ENCODE measurements at places on chromosomes 2 and 18. TPM values are rescaled to one million over a fixed set of nuclear protein-coding genes. Genes with fewer than 3 reads are reported as not detected.

DNA sequence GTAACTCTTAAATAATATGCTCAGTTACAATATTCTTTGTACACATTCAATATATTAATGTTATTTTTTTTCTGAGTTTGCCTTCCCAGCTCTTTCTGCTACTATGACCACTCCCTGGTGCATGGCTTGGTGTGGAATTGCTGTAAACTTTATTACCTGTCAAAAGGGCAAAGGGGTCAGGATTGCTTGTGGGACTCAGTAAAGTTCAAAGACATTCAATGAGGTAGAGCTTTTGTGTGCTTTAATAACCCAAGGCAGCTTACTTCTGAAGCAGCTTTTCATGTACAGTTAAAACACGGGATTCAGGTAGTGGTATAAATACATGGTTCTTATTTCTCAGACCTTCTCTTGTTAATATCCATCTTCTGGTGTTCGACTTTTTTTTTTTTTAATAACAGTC, 132.8 kb downstream of the MEIS1 start:
- no peak for DNase-seq

- DNase-seq, result no peak
Measured at GRCh38 chr2:16553226-16553625, 112.4 kb downstream of the CYRIA start.

DNA sequence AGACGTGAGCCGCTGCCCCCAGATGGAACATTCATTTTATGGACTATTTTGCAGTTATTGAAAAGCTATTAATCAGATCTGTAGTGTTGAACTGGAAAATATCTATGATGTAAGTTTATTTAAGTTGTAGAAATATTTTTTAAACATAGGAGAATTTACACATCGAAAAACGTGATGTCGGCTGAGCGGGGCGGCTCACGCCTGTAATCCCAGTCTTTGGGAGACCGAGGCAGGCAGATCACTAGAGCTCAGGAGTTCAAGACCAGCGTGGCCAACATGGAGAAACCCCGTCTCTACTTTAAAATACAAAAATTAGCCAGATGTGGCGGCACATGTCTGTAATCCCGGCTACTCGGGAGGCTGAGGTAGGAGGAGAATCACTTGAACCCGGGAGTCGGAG, 2.0 kb upstream of the TIA1 start:
- no peak for DNase-seq

GRCh38 chr2:55133467-55134315, 83.4 kb upstream of the RTN4 start:
- no peak for DNase-seq

DNA sequence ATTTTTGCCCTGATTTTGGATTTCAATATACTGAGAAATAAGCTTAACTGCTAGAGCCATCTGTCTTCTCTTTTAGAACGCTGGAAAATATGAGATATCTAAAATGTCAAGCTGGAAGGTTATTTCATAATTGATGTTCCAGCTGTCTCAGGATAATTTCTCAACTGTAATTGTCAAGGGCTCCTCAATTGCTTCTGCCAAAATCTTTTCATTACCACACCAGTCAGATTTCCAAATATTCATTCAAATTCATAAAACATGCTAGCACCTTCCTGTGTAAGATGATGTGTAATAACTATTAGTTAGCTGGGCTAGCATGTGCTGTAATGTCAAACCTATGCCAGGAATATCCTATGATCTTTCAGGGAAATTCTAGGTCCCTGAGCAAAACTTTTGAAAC, 88.1 kb downstream of the TNFRSF11A start:
- DNase-seq, result no peak

UGT1A4 gene
- not detected for polyA plus RNA-seq

CFAP65 gene
- 0.27 TPM for polyA plus RNA-seq

DNA sequence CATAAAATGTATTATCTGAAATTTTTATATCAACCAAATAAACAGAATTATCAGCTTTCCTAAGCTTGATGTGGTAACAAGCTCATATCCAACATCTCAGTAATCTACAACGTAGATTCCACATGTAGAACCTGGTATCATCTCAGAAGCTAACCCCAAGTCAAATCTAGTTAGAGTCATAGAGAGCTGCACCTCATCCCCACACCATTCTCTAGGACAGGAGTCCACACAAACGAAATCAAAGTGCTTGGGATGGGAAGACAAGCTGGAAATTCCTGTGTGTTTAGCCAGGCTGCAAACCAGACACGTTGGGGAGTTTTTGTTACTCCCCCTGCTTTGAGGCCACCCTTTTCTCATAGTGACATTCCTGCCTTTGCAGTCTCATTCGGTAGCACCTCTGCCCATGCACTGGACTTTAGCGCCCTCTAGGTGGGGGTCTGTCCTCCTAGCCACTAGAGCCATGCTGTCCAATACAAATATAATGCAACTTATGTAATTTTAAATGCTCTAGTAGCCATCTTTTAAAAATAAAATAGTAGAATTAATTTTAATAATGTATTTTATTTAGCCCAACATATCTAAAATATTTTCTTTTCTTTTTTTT, 28.1 kb upstream of the SATB2 start:
- no peak for DNase-seq

FAM161A gene
- 21.8 TPM for polyA plus RNA-seq

DNA sequence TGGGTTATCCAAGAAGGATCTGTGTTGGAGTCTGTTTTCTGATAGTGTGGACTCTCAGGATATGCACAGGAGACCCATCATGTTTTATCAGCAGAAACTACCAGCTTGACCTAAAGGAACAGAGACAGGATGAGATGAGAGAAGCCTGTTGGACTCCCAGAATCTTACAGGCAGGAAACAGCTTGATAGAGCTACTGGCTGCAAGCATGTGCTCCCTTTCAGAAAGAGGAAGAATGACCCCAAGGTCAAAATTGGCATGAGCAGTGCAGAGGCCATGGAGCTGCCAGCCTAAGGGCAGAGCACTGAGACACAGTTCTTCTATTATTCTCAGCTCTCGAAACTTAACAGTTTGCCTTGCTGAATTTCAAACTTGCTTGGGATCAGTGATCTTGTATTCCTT, 135.2 kb upstream of the NFATC1 start:
- no peak for DNase-seq

PSD4 gene
- 1.9 TPM for polyA plus RNA-seq

GRCh38 chr2:4107179-4107578, 403.8 kb downstream of the DCDC2C start:
- DNase-seq, result no peak

- DNase-seq, result no peak
Measured at GRCh38 chr2:104736026-104736425, 117.9 kb upstream of the POU3F3 start.

DAW1 gene
- polyA plus RNA-seq, result not detected

DNA sequence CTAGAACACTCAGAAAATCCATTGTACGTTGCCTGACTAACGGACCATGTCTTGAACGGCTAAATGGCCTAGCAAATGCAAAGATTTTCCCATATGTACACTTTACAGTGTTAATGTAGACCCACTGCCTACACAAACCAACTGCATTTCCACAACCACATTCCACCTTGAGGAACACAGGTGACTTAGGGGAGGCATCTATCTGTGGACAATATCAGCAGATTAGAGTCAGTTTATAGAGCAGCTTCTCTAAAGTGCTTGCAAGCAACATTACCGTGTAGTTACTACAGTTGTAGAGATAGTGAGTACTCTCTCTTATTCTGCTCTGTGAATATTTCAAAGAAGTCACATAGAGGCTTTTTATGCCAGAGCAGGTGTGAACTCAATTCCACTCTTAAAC, 139.6 kb downstream of the TCF4 start:
- DNase-seq, result no peak

DNA sequence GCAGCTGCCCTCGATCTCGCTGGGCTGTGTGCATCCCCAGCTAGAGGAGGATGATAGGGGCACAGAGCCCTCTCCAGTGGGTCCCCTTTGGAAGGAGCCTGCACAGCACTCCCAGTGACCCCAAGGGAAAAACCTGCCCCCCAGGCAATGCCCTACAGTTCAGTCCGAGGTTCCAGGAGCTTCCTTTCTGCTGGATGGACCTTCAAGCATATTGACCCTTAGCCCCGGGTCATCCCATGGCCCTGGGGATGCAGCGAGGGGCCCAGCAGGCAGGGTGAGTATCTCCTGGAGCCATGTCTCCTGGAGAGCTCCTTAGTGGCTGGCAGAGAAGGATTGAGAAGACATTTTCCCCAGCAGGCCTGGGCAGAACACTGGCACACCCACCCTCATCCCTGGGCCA, 45.4 kb upstream of the CTDP1 start:
- DNase-seq, result no peak

CACNB4 gene
- 12.9 TPM for polyA plus RNA-seq

PMAIP1 gene
- polyA plus RNA-seq, result 3.6 TPM

C18orf54 gene
- polyA plus RNA-seq, result 12.6 TPM

DNA sequence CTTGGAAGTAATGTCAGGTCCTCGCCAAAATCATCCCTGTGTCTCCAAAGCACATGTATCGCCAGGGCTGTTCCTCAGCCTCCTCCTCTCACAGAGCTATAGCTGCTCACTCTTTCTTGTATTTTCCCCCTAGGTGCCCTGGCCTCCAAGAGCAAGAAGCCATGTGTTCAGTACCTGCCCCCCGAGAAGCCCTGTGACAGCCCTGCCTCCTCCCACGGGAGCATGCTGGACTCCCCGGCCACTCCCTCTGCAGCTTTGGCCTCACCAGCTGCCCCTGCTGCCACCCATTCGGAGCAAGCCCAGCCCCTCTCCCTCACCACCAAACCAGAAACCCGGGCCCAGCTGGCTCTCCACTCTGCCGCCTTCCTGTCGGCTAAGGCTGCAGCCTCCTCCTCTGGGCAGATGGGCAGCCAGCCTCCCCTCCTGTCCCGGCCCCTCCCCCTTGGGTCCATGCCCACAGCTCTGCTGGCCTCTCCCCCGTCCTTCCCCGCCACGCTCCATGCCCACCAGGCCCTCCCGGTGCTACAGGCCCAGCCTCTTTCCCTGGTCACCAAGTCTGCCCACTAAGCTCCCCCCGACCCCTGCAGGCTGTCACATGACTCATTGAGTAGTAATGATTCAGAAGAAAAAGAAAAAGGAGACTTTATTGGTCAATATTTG, 18.8 kb downstream of the TGOLN2 start:
- DNase-seq, result peak; percentile 73

DNA sequence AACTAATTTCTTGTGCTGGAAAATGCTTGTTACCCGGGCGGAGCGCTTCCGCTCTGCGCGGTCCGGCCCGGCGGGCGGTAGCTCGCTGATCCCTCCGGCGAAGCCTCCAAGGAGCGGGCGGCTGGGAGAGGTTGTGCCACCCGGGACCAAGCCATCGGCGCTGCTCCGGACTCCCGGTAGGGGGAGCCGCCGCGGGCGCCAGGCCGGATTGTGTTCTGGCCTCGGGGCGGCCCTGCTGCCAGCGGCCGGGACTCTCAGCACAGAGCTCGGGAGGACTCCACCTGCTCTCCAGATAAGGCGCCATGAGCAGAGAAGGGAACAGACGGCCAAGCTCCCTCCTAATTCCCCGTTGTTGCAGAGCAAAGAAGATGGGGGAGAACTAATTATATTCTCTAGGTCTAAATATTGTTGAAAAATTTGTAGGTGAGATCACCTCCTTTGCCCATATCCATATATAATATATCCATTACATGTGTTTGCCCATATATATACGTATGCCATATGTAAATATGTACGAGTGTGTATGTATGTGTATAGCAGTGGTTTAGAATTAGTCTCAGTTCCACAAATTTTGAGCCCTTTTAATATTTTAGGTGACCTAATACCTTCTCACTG, 13.8 kb upstream of the SATB2 start:
- DNase-seq, result no peak

DNA sequence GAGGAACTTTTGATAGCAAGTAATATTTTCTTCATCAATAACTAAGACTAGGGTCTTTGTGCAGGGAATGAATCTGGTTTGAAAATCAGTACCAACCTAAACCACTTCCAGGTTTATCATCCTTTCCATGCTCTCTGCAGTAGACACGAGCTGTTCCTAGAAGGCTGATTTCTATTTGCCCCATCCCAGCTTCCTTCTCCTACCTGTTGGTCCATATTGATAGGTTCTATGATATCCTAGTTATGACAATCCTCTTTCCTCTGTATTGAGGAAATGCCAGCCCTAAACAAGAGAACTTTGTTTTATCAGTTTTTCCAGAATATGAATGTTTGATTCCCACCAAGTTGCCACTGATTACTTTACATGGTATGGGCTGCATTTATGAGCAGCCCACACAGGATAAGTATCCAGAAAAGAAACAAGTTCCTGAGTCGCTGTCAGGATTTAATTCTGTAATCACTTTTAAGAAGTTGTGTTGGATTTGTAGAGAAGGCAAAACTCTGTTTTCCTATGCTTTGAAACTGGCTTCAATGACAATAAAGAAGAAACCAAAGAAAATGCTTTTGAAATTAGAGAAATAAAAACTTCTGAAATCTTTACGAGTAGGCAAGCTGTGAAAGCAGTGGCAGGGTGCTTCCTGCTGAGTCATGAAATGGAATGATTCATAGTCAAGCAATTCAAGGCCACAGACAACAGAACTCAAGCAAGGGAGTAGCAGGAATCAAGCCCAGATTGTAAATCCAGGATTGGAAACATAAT, 37.3 kb upstream of the TANK start:
- DNase-seq, result peak; percentile 19

DNA sequence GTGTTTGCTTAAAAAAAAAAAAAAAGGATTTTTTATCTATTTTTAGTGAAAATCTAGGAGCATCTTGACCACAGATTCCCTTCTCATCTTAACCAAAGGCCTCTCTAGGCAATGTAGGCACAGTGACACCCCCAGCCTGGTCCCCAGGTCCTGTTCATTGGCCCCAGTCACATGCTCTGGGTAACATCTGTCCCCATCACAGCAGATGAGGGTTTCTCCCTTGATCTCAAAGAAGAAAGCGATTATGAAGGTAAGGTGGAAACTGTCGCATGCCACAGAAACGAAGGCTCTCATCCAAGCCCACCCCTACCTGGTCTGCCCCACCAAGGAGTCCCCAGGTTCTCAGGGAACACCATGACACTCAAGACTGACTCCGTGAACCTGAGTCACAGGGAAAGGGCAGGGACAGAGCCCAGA, 4.7 kb downstream of the HS6ST1 start:
- no peak for DNase-seq

MERTK gene
- polyA plus RNA-seq, result 27.0 TPM

DNA sequence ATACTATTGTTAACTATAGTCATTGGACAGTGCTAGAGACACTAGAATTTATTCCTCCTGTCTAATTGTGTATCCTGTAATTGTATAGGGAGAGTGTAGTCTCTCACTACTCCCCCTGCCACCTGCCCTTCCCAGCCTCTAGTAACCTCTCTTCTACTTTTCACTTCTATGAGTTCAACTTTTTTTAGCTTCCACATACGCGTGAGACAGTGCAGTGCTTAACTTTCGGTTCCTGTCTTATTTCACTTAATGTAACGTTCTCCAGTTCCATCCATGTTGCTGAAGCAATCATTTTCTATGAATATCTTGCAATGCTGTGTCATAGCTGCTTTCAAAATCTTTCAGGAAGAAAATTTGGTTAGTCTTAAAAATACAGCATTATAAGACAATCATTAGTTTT, 22.8 kb upstream of the RUFY4 start:
- no peak for DNase-seq

FBXO48 gene
- 1.9 TPM for polyA plus RNA-seq

DNA sequence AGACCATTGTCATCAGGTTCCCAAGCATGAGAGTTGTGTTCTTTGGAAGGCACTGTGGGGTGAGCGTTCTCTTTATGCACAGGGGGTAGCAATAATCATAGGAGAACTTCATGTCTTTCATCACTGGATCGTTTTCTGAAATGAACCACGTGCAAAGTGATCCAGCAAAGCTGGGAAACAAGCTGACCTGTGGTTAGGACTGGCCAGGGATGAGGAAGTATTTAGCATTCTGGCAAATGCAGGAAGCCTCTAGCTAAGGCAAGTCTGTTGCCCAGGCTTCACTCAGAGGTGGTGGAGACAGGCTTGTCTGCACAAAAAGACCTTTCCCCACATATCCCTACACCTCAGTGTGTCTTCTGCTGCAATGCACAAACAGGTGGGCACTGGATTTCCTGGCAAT, 58.6 kb downstream of the MMADHC start:
- DNase-seq, result no peak

- DNase-seq, result no peak
Measured at GRCh38 chr2:240948086-240948485, 42.0 kb downstream of the CROCC2 start.
